ENCODE measurements at places on chromosomes 1 and 21.

- no peak for DNase-seq
These were observed 70.4 kb upstream of the LYST start for GRCh38 chr1:235937123-235937522.

GRCh38 chr1:56448529-56449300 lies 130.6 kb downstream of the PLPP3 start:
- peak; percentile 21 for DNase-seq

GRCh38 chr21:32772281-32773047 lies 909 bp upstream of the PAXBP1 start:
- no peak for DNase-seq

DNA sequence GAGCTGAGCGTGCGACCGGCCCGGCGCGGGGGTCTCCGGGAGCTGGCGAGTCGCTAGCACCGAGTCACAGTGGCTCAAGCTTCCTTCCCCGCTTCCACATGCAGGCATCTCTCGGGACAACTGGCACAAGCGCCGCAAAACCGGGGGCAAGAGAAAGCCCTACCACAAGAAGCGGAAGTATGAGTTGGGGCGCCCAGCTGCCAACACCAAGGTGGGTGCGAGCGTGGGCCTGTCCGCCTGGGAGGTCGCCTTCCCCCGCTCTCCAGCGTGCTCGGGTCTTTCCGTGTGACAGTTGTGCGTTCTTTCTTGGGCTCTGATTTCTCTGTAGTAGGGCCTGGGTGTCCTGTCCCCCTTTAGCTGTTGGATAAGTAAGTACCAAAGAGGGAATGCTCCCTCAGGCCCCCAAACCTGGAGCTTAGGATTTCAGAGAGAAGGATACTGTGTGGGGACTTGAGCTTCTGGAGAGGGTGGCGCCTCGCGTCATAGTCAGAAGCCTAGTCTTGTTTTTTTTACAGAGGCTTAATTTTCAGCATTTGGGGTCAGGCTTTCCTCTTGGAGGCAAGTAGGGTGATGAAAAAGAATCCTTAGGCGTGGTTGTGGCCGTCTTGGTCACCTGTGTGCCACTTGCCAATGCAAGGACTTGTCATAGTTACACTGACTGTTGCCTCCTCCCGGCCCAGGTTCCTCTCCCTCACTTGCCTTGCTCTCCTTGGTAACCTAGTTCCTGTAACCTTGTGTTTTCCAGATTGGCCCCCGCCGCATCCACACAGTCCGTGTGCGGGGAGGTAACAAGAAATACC lies 790 bp downstream of the RPS8 start:
- DNase-seq = peak; percentile 20

- DNase-seq = no peak
These were observed 12.3 kb upstream of the TTC39A start for GRCh38 chr1:51342591-51343206.
